Stimulated activated CD4-positive, alpha-beta T cell treated with anti-CD3 and anti-CD28 coated beads, TNF-alpha, amount 100 ng/mL, for 24 hours (primary cell): ENCODE measurements at places on chromosomes 6 and 20.

DNA sequence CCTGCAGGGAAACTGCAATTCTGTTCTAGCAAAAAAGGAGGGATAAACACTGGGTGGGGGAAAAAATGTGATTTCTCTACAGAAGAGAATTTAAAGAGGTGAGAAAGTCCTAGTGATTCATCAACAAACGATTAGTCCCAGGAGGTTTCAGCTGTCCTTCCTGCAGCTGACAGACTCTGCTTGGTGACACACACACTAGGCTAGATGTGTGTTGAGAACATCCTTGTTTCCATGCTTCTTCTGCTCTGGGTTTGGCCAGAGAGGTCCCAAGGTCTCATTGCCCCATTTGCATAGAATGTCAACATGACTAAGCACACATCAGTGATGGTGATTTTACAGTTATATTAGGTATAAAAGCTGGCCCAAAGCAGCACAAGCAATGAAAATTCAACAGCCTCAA lies 258.3 kb downstream of the NFATC2 start:
- DNase-seq = no peak

DNA sequence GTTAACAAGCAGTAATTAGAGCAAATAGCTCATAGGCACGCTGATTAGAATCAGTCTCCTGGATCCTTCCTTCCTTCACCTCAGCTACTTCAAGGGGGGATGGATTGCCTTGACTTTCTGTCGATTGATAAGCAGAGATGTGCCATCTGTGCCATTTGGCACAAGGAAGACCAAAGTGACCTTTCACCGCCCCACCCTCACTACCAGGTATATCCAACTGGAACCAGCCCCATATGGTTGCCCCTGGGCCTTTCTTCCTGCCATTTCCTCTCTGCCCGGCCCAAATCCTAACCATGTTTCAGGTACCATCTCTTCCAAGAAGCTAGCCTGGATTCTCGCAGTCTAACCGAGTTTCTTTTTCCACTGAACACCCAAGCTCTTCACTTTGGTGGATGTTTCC lies 8.7 kb upstream of the CPNE5 start:
- no peak for DNase-seq

DNA sequence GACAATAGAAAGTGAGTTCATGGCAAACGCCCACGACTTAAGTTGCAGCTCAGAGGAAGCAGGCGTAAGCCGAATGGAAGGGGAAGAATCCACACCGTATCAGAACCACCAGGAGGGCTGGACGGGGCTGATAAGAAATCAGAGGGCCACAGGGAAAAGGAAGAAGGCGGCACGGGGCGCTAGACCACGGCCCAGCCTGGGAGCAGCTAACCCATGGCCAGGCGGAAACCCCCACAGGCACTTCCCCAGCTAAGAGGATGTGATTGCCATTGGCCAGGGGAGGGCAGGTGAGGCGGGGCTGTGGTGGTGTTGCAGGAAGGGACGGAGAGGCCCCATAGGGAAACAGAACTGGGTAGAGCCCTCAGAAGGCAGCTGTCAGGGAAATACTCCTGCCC lies 174.0 kb upstream of the AFDN start:
- no peak for DNase-seq

DNA sequence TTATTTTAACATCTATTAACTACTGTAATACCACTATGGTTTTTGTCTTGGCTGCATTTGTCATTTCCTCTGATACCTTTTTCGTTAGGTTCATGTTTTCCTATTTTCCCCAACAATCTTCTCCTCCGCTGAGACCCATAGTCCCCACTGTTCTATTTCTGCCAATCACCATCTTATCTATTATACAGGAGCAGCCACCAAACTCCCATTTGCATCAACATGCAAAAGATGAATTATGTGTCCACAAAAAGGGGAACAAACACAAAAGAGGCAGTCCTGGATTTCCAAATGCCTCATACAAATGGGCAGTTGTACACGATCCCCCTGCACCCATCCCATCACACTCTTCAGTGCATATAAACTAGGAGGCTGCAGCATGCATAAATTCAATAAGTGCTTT lies 121.7 kb upstream of the MYLIP start:
- no peak for DNase-seq
